Peyer's patch (tissue), 4 donors: ENCODE measurements at places on chromosomes 5 and 9.

DNA sequence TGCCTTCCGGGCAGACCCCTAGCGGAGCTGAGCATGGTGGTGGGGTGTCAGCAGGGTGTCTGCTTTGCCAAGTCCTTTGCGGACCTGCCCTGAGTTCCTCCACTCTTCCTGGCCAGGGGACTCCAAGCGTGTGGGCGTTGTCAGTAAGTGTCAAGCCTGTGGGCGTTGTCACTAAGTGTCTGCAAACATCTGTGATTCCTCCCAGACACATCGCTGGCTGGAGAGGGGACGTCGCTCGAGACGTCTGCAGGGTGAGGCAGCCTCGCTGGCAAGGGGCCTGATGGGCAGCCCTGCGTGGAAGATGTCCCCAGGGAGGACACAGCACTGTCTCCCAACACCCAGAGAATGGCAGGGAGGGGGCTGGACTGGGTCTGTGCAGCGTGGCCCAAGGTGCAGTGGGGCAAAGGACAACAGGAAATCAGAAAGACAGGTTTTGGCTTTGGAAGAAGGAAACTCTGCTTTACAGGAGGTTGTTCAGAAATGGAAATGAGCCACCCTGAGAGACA lies 28.8 kb downstream of the ADAMTSL2 start:
- H3K4me3 ChIP-seq: no peak overlapping the region
- H3K27ac ChIP-seq: no peak overlapping the region
- DNase-seq: peak; percentile 57
- H3K4me1 ChIP-seq: no peaks in the 10 kb centered on the region

DNA sequence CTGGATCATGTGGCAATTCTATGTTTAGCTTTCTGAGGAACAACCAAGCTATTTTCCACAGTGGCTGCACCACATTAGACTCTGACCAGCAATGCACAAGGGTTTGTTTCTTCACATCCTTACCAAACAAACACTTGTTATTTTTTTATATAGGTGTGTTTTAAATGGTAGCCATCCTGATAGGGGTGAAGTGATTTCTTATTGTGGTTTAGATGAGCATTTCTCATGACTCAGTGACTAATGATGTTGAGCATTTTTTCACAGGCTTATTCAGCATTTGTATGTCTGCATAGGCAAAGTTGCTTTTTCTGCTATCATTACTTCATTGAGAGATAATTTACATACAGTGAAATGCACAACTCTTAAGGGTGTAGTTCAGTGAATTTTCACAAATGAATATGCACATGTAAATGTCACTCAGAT lies 36.0 kb downstream of the ANKRD33B start:
- no peaks in the 10 kb centered on the region for H3K27me3 ChIP-seq
- DNase-seq: no peak
- peaks cover 15% of the 10 kb centered on the region for H3K4me1 ChIP-seq
- H3K36me3 ChIP-seq: no peaks in the 10 kb centered on the region
- H3K4me3 ChIP-seq: no peak overlapping the region
- no peak overlapping the region for H3K27ac ChIP-seq

DNA sequence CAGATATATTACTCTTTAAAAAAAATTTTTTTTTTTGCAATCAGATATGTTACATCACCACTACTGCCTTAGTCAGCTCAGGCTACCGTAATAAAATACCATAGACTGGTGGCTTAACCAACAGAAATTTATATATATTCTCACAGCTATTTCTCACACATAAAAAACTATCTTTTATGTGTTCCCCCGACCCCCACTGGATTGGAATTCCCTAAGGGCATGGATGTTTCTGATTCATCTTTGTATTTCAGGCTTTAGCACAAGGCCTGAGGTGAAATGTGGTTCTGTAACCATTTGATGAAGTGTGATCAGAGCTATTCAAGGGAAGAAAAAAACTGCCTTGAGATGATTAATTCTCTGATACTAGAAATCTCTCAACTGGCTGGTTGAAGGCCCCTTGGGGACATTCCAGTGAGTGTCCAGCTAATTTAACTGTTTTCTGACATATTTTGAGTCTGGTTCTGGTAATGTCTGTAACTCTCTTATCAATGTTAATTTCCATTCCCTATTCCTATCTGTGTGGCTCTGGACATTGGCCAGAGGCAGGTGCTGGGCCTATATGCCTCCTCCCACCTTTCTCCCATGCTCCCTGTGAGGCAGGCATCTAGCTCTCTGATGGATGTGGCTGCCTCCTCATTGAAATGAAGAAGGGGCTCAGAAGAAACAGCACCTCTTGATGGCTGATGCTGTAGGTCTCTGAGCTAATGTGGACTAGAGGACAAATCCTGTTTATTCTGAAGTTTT lies 2.5 kb downstream of the CD14 start:
- H3K27me3 ChIP-seq: no peaks in the 10 kb centered on the region
- no peak overlapping the region for H3K27ac ChIP-seq
- no peak for DNase-seq
- no peak overlapping the region for H3K4me3 ChIP-seq

GRCh38 chr9:98538203-98538602 lies 170.5 kb downstream of the GABBR2 start:
- no peak for DNase-seq
- H3K4me3 ChIP-seq: no peak overlapping the region
- no peak overlapping the region for H3K27ac ChIP-seq
- H3K27me3 ChIP-seq: no peaks in the 10 kb centered on the region

GRCh38 chr5:72835633-72836032 lies 19.2 kb downstream of the TNPO1 start:
- no peak overlapping the region for H3K27ac ChIP-seq
- H3K36me3 ChIP-seq: no peaks in the 10 kb centered on the region
- no peaks in the 10 kb centered on the region for H3K27me3 ChIP-seq

DNA sequence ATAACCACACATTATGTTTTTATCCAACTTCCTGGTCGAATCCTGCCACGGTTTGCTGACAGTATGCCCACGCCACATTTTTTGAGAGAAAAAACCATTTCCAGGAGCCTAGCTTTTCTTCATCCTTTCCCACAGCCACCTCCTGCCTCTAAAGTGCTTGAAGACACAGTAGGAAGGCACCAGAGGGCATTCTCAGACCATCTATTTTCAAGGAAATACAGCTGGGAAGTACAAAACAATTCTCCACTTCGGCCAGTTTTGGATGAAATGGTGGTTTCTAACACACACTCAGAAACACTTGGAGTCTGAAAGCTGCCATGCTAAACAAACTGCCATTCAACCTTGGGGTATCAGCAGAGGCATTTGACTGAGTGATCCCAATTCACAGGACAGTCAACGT lies 86.3 kb upstream of the RPS23 start:
- H3K27ac ChIP-seq: no peak overlapping the region
- no peak for DNase-seq
- H3K36me3 ChIP-seq: no peaks in the 10 kb centered on the region
- H3K4me3 ChIP-seq: no peak overlapping the region
- no peaks in the 10 kb centered on the region for H3K4me1 ChIP-seq

DNA sequence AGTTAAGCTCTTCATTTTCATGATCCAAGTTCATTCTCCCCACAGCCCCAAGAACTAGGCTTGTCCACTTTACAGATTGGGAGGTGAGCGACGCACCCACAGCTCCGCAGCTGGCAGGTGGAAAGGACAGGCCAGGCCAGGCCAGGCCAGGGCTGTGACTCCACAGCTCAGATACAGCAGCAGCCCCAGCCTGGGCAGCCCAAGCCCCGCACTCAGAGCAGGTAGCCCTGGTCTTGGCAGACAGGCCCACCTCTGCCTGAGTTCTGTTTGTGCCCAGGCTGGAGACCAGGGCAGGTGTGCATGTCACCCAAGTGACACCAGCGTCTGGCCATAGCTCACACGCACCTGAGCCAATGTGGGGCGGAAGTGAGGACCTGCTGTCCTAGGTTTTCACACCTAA lies 124.7 kb downstream of the WNK2 start:
- no peak overlapping the region for H3K27ac ChIP-seq
- H3K4me1 ChIP-seq: no peaks in the 10 kb centered on the region
- no peaks in the 10 kb centered on the region for H3K36me3 ChIP-seq
- no peak overlapping the region for H3K4me3 ChIP-seq
